ENCODE measurements at places on chromosomes 1 and 21. TPM values are rescaled to one million over a fixed set of nuclear protein-coding genes. Genes with fewer than 3 reads are reported as not detected.

DNA sequence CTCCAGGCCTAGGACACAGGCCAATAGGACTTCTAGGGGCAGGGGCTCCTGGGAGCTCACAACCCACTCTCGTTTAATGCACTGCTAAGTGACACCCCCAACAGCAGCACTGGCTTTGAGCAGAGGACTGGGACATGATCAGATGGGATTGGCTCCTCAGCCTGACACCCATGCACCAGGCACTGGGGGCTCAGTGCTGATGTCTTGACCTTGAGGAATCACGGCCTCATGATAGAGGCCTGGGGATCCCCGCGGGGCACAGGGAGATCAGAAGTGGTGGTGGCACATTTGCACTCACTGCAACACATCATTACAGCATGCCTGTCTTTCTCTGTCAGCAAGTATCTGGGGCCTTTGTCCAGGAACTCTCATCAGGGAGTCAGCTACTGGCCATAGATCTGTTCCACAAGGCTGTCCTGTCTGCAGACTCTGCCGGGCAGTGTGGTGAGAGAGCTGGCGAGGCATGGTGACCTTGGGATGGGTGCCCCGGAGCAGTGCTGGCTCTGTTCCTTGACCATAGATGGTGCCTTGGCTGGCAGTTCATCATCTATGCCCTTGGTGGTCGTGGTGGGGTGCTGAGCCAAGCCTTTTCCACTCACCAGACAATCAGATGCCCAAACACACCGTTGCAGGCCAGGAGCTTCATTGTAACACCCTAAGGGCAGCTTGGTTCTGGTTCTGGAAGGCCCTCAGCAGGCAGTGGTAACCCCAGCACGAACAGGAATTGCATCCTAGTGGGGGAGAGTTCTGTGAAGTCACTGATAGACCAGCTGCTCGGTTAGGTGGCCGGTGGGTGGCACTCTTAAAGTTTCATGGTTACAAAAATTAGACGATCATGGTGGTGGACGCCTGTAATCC lies 22.2 kb upstream of the PARP1 start:
- no peak for DNase-seq

GRCh38 chr21:46626536-46626935 lies 8.9 kb upstream of the PRMT2 start:
- no peak for DNase-seq

GRCh38 chr1:78168306-78168705 lies 122.5 kb downstream of the GIPC2 start:
- DNase-seq, result no peak

DNA sequence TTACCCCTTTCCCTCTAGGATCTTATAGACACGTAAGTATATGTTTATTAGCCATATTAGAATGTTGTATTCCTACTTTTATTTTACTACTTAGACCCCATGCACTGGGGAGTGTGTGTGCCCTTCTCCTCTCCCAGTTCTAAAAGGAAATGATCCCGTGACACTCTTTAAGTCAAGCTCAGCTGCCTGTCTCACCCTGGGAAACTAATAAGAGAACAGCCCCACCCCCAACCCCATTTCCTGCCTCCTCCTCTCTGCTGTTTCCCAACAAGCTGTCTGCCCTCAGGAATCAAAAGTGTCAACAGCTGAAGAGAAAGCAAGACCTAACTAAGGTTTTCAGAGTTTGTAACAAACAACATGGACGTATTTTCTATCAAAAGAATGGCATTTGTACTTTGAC lies 92.6 kb upstream of the VAV3 start:
- no peak for DNase-seq

GRCh38 chr1:81598623-81599022 lies 202.1 kb upstream of the ADGRL2 start:
- DNase-seq, result no peak

Gene SMYD2
- 66.5 TPM for total RNA-seq

Gene CD5L
- not detected for total RNA-seq

Gene PGBD5
- 97.7 TPM for total RNA-seq

Gene C1orf53
- total RNA-seq, result 7.6 TPM

Measured in dorsolateral prefrontal cortex (tissue), 122 donors.